ENCODE measurements at places on chromosomes 12 and 14.
A peak's percentile ranks its signal among the peaks of the same experiment; 100 is the strongest.

DNA sequence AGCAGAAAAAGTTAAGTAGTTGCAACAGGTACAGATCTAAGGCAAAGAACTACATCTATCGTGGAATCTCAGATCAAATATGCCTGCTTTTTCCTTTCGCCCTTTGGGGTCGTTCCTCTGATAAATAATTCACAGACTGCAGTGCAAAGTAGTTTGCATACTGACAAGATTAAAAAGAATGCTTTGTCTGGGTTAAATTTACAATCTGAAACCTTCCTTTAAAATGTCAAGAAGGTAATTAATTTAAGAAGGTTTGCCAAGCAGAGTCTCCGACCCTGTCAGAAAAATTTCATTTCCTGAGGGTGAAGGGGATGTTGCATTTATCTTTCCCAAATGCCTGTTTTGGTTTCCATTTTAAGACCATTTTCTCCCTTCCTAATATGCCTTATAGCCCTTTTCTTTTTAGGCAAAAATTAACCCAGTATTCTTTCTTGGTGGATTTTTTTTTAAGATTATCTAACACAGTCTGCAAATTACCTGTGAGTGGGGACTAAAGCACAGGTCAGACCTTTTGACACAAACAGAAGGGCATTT, 406.9 kb downstream of the LRIG3 start:
- DNase-seq: peak; percentile 66

DNA sequence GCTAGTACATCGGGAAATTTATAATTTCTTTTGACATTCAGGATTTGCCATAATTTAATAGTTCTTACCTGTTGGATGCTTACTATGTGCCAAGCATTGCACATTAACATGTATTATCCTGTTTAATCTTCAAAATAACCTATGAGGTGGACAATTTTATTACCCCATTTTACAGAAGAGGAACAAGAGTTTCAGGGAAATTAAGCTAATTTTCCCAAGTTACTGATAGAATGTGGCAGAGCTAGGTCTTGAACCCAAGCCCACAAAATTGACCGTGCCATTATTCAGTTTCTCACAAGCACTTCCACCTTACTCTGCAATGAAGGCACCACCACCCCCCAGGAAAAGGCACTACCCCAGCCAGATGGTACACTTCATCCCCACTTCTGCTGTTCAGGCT, 161.1 kb upstream of the PLEKHG7 start:
- no peak for DNase-seq

- DNase-seq: no peak
Measured at GRCh38 chr12:53211476-53212381, 4.7 kb upstream of the ITGB7 start.

DNA sequence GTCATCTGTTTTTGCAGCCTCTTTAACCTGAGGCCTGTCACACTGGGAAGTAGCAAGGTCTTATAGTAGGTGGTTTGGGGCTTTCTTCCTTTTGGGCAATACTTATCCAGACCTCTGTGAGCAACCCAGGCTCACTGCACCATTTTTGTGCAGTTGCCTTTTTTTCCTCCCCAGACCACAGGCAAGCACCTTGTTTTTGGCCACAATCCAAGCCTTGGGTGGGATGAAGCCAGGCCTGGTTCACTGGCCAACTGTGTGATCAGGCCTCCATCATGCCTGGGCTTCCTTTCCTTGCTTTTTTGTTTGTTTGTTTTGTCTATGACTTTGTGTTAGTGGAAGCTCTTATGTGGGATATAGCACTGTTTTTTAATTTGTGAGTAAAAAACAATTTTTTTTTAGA, 71.7 kb downstream of the DNAH10 start:
- no peak for DNase-seq

DNA sequence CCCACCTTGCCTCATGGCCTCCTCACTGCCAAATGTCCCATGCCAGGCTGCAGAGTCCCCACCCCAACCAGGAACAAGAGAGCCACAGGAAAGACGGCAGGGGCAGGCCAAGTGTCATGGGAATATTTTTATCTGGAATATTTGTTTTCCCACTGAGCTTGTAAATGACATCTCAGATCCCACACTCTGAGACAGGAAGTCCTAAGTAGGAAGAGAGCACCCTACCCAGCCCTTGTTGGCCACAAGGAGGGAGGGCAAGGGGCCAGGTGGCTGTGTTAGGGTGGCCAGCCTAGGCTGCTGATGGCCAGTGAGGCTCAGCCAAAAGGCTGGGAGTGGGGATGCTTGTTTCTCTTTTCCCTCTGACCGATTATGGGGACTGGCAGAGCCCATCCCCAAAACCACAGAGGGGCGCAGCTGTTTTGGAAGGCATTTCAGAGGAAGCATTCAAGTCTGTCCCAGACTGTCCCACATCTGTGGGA, 7.7 kb upstream of the MEG3 start:
- DNase-seq: no peak
